ENCODE measurements at places on chromosomes 6 and 20. TPM values are rescaled to one million over a fixed set of nuclear protein-coding genes. Genes with fewer than 3 reads are reported as not detected.

SLC32A1 gene
- not detected for total RNA-seq

SULF2 gene
- total RNA-seq: 241 TPM

TFB1M gene
- total RNA-seq: 19.7 TPM

SLC9A8 gene
- 18.8 TPM for total RNA-seq

PTPRT gene
- total RNA-seq: 0.41 TPM

KCNK17 gene
- total RNA-seq: not detected

C6orf163 gene
- 6.6 TPM for total RNA-seq

ATP6V1G2 gene
- 0.82 TPM for total RNA-seq

WFDC12 gene
- total RNA-seq: not detected

TNFRSF6B gene
- total RNA-seq: 13.5 TPM

NR2E1 gene
- total RNA-seq: not detected

UQCC2 gene
- 8.2 TPM for total RNA-seq

ADGRF1 gene
- 1.2 TPM for total RNA-seq

TREML1 gene
- total RNA-seq: not detected

MDC1 gene
- total RNA-seq: 10.5 TPM

EPB41L2 gene
- total RNA-seq: 56.4 TPM

GNAS-AS1 gene
- total RNA-seq: 0.55 TPM

GINS1 gene
- not detected for total RNA-seq

BPIFB3 gene
- not detected for total RNA-seq

PPP1R14C gene
- total RNA-seq: 1.2 TPM

BRD2 gene
- total RNA-seq: 306 TPM

SLC26A8 gene
- total RNA-seq: not detected

NKX2-4 gene
- not detected for total RNA-seq

EFCAB8 gene
- not detected for total RNA-seq

MDFI gene
- not detected for total RNA-seq

All from transverse colon (tissue), 4 donors.